Karpas-422 (cell line): ENCODE measurements at places on chromosomes 12 and 14.
A peak's percentile ranks its signal among the peaks of the same experiment; 100 is the strongest.

- no peaks in the 10 kb centered on the region for H3K27me3 ChIP-seq
- H3K4me1 ChIP-seq = no peaks in the 10 kb centered on the region
- no peak overlapping the region for H3K4me3 ChIP-seq
- no peak overlapping the region for H3K27ac ChIP-seq
- no peaks in the 10 kb centered on the region for H3K36me3 ChIP-seq
- no peak for DNase-seq
Observed at GRCh38 chr12:93292213-93292612, 85.5 kb upstream of the NUDT4 start.

- no peak for DNase-seq
- H3K4me1 ChIP-seq = no peaks in the 10 kb centered on the region
- no peaks in the 10 kb centered on the region for H3K27me3 ChIP-seq
- H3K36me3 ChIP-seq = no peaks in the 10 kb centered on the region
- no peak overlapping the region for H3K4me3 ChIP-seq
Observed at GRCh38 chr14:88143810-88144209, 138.9 kb downstream of the GPR65 start.

GRCh38 chr12:27794818-27795584 is 15.0 kb upstream of the MANSC4 start:
- DNase-seq = no peak
- no peak overlapping the region for H3K27ac ChIP-seq
- no peak overlapping the region for H3K4me3 ChIP-seq
- H3K36me3 ChIP-seq = peaks cover 41% of the 10 kb centered on the region; the same call in 1 of the 2 replicates
- H3K27me3 ChIP-seq = no peaks in the 10 kb centered on the region

DNA sequence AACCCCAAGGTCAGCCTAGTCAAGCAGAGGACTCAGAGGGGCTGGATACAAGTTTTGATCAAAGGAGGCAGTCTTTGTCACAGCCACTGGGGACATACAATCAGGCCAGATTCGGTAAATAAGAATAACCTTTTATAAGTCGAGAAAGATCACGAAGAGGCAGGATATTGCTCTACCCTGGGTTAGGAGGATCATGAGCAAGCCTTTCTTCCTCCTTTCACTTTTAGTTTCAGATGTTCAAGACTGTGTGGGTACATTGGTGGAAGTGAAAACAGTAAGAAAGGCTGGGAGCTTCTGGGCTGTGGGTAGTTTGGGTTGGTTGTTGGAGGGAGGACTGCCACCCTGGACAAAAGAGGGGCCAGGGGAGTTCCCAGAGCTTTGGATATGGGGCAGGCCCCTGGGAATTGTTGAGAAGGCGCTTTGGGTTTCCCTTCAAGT is 127.7 kb downstream of the SNAPC1 start:
- peak overlapping the region; percentile 93 for H3K27ac ChIP-seq
- no peaks in the 10 kb centered on the region for H3K27me3 ChIP-seq
- H3K4me3 ChIP-seq = peak overlapping the region; percentile 31
- H3K36me3 ChIP-seq = no peaks in the 10 kb centered on the region
- peaks cover 85% of the 10 kb centered on the region for H3K4me1 ChIP-seq

DNA sequence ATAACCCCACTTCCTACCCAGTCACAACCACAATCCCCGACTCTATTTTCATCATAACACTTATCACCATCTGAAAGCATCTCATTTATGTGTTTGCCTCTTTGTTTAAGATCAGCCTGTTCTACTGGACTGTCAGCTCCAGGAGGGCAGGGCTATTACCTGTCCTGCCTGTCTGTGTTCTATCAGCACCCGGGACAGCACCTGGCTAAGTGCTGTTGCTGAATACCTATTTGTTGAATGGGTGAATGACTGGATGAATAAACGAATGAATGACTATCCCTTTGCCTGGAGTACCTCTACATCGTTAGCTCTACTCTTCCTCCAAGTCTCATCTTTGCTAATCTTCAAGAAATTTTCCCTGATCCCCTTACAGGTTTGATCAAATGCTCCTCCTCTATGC is 69.0 kb downstream of the WSCD2 start:
- no peaks in the 10 kb centered on the region for H3K36me3 ChIP-seq
- no peaks in the 10 kb centered on the region for H3K27me3 ChIP-seq
- DNase-seq = no peak
- H3K27ac ChIP-seq = no peak overlapping the region

- DNase-seq = no peak
- no peak overlapping the region for H3K4me3 ChIP-seq
Observed at GRCh38 chr12:14635776-14636175, 60.6 kb downstream of the GUCY2C start.

DNA sequence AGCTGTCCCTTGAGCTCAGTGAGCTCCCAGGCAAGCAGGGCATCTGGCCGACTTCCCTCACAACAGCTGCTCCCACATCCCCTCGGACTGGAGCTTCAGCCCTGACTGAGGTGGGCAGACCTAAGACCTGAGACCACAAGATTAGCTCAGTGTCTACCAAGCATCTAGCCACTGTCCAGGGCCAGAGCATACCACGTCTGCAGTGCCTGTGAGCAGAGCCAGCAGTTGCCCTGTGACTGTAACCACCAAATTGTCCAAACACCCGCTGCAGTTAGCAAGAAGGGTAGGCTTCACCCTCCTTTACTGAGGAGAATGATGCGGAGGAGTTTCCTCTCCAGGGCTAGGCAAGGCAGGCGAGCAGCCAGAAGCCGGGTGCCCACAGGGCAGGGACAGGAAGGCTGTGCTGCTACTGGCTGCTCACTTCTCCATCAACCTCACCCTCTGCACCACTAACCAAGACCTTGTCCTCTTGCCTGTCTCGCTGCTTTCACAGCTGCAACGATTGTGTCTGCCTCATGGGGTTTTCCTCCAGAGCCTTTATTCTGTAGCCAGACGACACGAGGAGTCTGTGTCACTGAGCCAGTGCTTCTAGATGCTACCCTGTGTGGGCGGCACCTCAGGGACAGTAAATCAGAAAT is 53.9 kb downstream of the ANAPC7 start:
- H3K27me3 ChIP-seq = no peaks in the 10 kb centered on the region
- H3K4me3 ChIP-seq = no peak overlapping the region
- DNase-seq = no peak
- H3K4me1 ChIP-seq = peaks cover 10% of the 10 kb centered on the region
- peaks cover 61% of the 10 kb centered on the region for H3K36me3 ChIP-seq

DNA sequence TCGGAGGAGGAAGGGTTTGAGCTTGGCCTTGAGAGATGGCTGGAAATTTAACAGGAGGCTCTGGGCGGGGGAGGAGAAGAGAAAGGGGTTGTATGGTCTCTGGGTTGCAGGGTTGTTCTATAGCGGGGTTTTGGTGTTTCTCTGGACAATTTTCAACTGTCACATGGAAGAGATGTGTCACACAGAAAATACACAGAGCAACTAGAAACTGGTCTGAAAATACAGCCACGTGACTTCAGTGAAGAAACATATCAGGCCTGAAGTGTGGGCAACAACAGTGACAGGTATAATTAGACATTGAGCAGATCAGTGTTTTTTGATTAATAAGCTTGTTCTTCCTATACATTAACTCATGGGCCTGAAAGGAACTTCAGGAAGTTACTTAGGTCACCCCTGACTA is 205.3 kb upstream of the HMGA2 start:
- DNase-seq = no peak
- H3K4me3 ChIP-seq = no peak overlapping the region
- no peaks in the 10 kb centered on the region for H3K36me3 ChIP-seq
- H3K27me3 ChIP-seq = no peaks in the 10 kb centered on the region

DNA sequence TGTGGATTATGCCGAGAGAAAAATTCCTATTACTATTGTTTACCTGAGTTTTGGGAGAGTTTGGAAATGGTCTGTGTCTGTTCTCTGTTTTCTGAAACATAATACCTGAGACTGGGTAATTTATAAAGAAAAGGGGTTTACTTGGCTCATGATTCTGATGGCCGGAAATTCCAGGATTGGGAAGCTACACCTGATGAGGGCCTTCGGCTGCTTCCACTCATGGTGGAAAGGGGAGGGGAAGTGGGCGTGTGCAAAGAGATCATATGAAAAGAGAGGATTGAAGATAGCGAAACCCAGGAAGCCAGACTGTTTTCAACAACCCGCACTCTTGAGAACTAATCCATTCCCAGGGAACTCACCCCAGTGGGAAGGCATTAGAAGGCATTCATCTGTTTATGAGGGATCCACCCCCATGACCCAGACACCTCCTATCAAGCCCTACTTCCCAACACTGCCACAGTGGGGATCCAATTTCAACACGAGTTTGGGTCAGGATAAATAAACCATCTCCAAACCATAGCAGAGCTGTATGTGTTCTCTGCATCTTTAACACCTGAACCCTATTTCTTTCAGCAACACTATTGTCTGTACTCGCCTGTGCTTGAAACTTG is 51.1 kb downstream of the APAF1 start:
- H3K36me3 ChIP-seq = peaks cover 31% of the 10 kb centered on the region; the same call in 1 of the 2 replicates
- H3K27ac ChIP-seq = no peak overlapping the region
- no peak overlapping the region for H3K4me3 ChIP-seq
- H3K4me1 ChIP-seq = peaks cover 14% of the 10 kb centered on the region

DNA sequence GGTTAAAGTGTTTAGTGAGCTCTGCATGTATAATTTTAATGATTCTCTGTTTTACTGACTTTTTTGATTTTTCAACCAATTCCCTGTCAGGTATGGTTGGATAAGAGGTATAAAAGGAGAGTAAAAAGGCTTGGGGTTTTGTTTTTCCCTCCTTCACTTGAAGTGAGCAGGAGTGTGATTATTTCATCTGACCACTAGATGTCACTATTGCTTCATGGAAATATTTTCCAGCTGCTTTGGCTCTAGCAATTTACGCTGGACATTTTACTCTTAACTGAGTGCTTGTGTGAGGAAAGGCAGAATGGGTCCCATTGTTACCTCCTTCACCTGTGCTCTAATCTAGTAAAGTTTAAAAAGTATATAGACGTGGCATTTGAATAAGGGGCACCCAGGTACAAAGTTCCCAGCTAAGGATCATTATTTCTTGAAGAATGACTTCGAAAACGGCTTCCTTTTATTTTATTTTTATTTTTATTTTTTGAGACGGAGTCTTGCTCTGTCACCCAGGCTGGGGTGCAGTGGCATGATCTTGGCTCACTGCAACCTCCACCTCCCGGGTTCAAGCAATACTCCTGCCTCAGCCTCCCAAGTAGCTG is 66.5 kb downstream of the TBC1D30 start:
- H3K4me3 ChIP-seq = no peak overlapping the region
- no peaks in the 10 kb centered on the region for H3K36me3 ChIP-seq
- no peaks in the 10 kb centered on the region for H3K27me3 ChIP-seq
- H3K4me1 ChIP-seq = no peaks in the 10 kb centered on the region
- no peak overlapping the region for H3K27ac ChIP-seq

- DNase-seq = no peak
- no peaks in the 10 kb centered on the region for H3K36me3 ChIP-seq
- no peaks in the 10 kb centered on the region for H3K4me1 ChIP-seq
- H3K27ac ChIP-seq = no peak overlapping the region
- H3K27me3 ChIP-seq = no peaks in the 10 kb centered on the region
Observed at GRCh38 chr12:111143271-111143670, 222.9 kb upstream of the MYL2 start.

DNA sequence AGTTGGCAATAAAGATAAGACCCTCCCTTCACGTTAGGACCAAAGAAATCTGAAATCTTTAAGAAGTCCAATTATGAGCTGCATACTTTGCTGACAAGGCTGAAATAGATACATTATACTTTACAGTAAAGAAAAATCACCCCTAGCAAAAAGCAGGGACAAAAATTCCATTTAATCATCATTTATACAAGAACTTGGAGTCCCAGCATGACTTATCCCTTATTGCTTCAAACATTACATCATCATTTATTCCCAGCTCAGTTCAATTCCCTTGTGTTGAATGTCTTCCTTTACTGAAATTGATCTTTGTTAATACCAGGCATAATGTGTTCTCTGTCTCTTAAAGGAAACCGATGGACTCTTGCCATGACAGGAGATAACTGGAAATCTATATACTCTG is 449.6 kb upstream of the CCDC196 start:
- no peaks in the 10 kb centered on the region; the same call in 1 of the 2 replicates for H3K27me3 ChIP-seq
- H3K4me3 ChIP-seq = no peak overlapping the region
- no peak for DNase-seq

DNA sequence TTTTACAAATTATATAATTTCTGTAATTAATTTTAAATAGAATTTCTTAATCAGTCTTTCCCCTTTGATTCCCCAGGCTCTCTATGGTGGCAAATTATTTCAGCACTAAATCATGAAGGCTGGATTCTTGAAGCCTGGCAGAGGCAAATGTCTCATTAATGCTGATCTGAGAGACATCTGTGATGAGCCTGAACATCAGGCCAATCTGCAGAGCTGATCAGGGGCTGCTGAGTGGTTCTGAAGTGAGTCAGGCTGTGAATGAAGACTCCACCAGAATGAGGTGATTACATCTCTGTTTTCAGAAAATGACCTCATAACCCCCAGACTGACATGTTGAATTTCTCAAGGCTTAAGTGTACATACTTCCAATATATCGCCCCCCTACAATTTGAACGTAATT is 124.2 kb upstream of the MIS18BP1 start:
- H3K27ac ChIP-seq = no peak overlapping the region
- H3K4me1 ChIP-seq = no peaks in the 10 kb centered on the region
- DNase-seq = no peak
- no peaks in the 10 kb centered on the region for H3K27me3 ChIP-seq
- H3K4me3 ChIP-seq = no peak overlapping the region

DNA sequence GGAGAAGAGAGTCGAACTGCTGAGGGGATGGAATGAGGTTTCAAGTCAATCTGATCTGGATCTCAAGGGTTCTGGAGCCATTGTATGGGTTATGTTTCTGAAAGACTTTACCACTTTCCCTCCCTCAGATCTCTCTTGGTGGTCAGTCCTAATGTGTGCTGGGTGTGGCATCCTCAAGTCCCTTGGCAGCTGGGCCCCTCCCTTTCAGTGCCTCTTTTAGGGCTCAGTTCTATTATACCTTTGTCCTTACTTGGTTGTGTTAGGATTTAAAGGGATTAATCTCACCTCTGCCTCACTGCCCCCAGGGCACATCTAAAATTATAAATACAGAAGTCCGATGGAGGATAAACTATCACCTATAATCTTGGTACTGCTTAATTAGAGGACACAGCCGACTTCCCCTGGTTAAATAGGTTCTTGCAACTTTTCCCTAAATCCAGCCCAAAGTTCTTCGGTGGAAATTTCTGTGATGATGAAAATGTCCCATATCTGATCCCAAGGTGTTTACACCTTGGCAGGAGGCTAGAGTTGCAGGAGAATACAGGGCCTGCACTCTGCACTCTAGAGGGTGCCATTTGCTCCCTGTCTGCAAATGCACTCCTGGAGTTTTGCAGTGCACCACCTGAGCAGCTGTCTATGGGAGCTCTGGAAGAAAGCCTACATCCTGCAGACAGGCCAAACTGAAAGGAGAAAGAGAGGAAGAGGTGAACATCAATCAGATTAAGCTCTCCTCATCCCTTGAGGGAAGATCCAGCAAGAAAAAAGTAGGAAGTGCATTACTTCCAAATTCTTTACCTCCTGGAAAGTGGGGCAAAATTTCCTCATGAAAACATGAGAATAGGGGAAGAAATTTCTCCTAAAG is 106.8 kb downstream of the NUAK1 start:
- no peaks in the 10 kb centered on the region for H3K36me3 ChIP-seq
- no peak for DNase-seq
- no peak overlapping the region for H3K4me3 ChIP-seq

GRCh38 chr12:108666401-108666881 is 32.7 kb upstream of the SELPLG start:
- H3K27ac ChIP-seq = no peak overlapping the region
- H3K4me3 ChIP-seq = no peak overlapping the region
- DNase-seq = no peak
- no peaks in the 10 kb centered on the region for H3K27me3 ChIP-seq

GRCh38 chr12:56188778-56189098 is 545 bp downstream of the SMARCC2 start:
- DNase-seq = peak; percentile 59
- peak overlapping the region; percentile 97 for H3K4me3 ChIP-seq
- no peaks in the 10 kb centered on the region for H3K27me3 ChIP-seq
- peak overlapping the region; percentile 65 for H3K27ac ChIP-seq
- peaks cover 30% of the 10 kb centered on the region for H3K36me3 ChIP-seq
- H3K4me1 ChIP-seq = peaks cover 38% of the 10 kb centered on the region

GRCh38 chr14:49621114-49621881 is 699 bp downstream of the MGAT2 start:
- H3K27me3 ChIP-seq = no peaks in the 10 kb centered on the region
- H3K36me3 ChIP-seq = peaks cover 46% of the 10 kb centered on the region
- peaks cover 65% of the 10 kb centered on the region for H3K4me1 ChIP-seq
